ENCODE measurements at places on chromosomes 3 and 15.
A peak's percentile ranks its signal among the peaks of the same experiment; 100 is the strongest.

DNA sequence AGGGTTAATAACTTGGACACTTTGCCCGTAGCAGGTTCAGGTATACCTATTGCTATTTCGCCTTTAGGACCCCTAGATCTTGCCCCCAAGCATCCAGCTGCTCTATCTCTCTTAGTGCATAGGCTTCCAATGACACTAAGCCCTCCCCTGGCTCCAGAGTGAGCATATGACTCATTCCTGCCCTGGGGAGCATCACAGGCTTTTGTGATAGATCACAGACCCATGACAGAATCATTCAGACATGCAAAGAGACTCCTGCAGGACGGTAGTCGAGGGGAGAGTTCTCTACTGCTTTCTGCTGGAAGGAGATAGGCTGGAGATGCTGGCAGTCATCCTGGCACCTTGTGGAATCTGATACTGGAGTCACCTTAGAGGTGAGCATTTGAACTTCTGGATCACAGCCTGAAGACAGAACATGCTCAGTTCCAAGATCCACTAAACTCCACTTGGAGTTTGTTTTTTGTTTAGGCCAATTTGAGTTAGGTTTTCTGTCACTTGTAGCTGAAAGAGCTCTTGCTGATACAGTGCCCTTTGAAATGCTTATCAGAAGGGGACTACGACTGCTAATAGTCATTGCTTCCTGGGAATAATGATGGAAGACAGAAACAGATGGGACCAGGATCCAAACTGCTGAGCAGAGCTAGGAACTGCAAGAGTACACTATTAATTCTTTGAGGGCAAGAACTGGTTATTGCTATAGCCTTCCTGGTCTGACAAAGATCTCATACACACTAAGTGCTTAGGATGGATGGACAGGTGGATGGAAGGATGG, 11.0 kb downstream of the LYSMD2 start:
- peak; percentile 60 for DNase-seq

- no peak for DNase-seq
These were observed 189.1 kb downstream of the GHSR start for GRCh38 chr3:172259111-172259541.

DNA sequence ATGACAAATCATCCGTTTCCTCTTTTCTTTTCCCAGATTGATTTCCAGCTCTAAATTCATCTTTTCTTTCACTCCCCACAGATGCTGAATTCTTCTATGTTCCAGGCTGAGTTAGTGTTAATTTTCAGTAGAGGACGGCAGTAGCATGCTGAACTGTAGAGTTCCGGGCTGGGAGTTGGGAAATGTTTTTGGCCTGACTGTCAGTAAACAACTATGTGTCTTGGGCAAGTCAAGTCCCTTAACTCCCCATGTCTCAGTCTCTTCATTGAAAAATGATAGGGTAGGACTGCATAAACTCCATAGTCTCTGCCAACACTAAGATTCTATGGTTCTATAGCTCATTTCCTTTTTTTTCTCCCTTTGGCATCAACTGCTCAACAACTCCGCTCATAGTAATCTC, 333.9 kb downstream of the TIGIT start:
- no peak for DNase-seq

- no peak for DNase-seq
These were observed 179.3 kb upstream of the CHRM5 start for GRCh38 chr15:33788906-33789540.

DNA sequence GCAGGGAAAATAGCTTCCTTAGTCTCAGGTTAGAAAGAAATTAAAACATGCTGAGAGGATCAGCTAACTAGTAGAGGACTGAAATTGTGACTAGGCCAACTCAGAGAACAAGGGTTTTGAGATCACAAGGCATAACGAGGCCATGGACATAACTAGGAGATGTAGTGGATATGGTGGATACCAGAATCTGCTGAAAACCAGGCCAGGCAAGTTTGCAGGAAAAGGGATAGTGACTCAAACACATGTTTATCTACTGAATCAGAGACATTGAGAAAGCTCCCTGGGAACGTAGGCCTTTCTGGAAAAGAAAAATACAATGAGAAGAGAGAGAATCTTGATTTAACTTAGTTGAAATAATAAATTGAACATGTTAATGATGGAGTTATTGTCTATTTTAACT, 326.5 kb upstream of the GBE1 start:
- DNase-seq, result no peak

DNA sequence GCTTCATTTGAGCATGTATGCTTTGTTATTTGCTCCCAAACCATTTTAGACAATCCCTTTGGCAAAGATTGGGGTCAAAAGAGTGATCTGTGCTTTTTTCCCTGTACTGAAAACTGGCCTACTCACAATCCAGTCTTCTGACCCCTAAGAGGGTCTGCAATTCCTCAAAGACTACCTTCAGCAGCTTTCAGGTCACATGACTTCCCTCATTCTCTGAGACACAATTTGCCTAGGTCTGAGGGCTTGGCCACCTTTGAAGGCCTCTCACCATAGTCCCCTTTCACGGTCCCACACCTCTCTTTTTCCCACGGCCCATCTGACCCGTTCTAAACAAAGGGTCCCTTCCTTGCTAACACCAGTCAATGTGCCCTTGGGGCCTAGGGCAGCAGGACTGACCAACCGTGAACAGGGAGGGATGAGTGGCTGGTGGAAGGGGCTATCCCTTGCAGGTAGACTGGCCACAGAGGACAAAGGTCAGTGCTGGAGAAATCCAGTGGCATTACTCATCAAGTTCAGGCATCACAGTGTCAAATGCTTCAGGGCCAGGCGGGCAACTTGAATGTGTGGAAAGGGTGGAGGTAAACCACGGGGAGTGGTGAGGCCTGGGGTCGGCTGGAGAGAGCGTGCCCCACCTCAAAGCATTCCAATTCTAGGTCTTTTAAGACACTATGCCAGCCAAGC, 10.8 kb downstream of the RASL12 start:
- no peak for DNase-seq

DNA sequence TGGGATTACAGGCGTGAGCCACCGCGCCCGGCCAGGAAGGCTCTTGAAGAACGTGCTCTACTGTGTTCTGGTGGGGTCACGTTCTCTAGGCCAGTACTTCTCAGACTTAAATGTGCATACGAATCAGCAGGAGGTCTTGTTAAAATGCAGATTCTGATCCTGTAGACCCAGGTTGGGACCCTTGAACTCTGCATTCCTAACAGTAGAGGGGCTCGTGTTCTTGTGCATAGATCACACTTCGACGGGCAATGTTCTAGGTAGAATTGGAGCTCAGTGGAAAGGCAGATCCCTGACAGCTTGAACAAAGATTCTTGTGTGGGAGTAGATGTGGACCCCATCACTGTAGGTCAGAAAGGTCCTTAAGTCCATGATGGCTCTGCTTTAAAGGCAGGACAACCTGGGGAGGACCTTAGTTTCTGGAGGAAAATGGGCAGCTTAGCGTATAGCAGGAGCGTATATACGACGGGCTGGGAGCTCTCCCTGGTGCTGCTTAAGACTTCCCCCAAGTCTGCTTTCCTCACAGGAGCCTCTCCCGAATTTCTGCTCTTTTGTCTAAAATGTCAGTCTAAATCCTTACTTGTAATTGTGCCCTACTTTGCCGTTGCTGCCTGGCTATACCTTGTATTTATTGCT, 16.9 kb upstream of the FAM81A start:
- no peak for DNase-seq

- no peak for DNase-seq
These were observed 54.5 kb downstream of the CPN2 start for GRCh38 chr3:194296454-194297263.
